ENCODE measurements at places on chromosomes 7 and 10. TPM values are rescaled to one million over a fixed set of nuclear protein-coding genes. Genes with fewer than 3 reads are reported as not detected.

UBN2 gene
- 13.4 TPM for total RNA-seq

AGR3 gene
- total RNA-seq: not detected

FXYD4 gene
- not detected for total RNA-seq

GRCh38 chr7:130887182-130887956 lies 153.4 kb upstream of the KLF14 start:
- no peak for DNase-seq
- H3K4me1 ChIP-seq: peaks cover 41% of the 10 kb centered on the region
- peaks cover 24% of the 10 kb centered on the region for H3K36me3 ChIP-seq
- H3K4me3 ChIP-seq: no peak overlapping the region
- H3K27me3 ChIP-seq: no peaks in the 10 kb centered on the region
- peak overlapping the region; percentile 89 for H3K27ac ChIP-seq

DNA sequence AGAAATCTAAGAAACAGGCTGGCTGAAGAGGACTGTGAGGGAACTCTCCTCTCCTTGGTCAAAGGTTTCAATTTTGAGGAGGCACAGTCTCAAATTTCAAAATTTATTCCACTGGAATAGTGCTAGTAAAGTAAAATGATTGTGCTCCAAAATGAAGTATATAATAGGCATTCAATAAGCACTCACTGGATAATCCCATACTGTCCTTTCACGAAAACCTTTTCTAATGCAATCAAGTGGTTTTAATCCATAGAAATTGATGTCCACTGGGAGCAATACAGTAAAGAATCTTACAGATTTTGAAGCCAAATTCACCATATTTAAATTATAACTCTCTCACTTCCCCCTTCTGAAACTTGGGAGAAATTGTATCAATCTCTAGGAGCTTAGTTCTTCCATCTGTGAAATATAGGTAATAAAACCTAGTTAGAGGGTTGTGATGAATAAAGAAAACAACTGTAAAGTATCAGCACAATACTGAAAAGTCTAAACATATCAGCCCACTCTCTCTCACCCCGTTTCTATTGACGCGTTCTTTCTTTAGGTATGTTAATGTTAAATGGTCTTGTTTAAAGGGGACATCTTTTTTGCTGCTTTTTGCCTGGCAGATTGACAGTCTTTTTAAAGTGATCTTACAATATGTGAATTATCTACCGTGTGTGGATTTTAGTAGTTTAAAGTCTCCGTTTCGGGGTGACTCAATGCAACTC lies 40.8 kb upstream of the LRRN3 start:
- no peak overlapping the region for H3K27ac ChIP-seq
- no peak overlapping the region for H3K4me3 ChIP-seq
- H3K27me3 ChIP-seq: no peaks in the 10 kb centered on the region
- peaks cover 7% of the 10 kb centered on the region for H3K4me1 ChIP-seq
- no peak for DNase-seq

DNA sequence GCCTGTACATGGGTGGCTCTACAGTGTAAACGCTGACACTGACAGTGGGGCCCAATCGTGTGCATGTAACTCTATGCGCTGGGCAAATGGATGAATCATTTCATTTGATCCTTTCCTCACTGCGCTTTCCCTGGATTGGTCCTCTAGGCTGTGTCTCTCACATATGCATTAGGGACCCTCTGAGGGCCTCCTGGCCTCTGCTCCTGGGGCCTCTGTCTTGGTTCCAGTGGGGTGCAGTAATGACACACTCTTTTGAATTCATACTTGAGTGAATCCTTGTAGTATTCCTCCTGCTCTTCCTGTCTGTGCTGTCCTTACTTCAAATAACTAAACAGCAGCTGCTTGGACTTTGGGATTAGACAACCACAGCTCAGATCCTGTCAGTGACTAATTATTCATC lies 176.5 kb upstream of the ADO start:
- H3K4me3 ChIP-seq: no peak overlapping the region
- H3K27ac ChIP-seq: no peak overlapping the region
- DNase-seq: no peak
- H3K4me1 ChIP-seq: no peaks in the 10 kb centered on the region

GRCh38 chr7:8221567-8221966 lies 40.4 kb downstream of the ICA1 start:
- H3K36me3 ChIP-seq: peaks cover 3% of the 10 kb centered on the region
- no peaks in the 10 kb centered on the region for H3K4me1 ChIP-seq
- H3K27ac ChIP-seq: no peak overlapping the region
- H3K27me3 ChIP-seq: no peaks in the 10 kb centered on the region
- H3K4me3 ChIP-seq: no peak overlapping the region
- DNase-seq: no peak

Measured in thoracic aorta (tissue), 2 donors.